ENCODE measurements at places on chromosomes 16 and 17. TPM values are rescaled to one million over a fixed set of nuclear protein-coding genes. Genes with fewer than 3 reads are reported as not detected.

The GPR139 gene
- total RNA-seq = not detected

The FOXC2 gene
- total RNA-seq = 0.27 TPM

The SPATA32 gene
- 0.48 TPM for total RNA-seq

The PERCC1 gene
- total RNA-seq = not detected

- DNase-seq = no peak
These were observed 23.7 kb upstream of the DRG2 start for GRCh38 chr17:18064053-18064452.

DNA sequence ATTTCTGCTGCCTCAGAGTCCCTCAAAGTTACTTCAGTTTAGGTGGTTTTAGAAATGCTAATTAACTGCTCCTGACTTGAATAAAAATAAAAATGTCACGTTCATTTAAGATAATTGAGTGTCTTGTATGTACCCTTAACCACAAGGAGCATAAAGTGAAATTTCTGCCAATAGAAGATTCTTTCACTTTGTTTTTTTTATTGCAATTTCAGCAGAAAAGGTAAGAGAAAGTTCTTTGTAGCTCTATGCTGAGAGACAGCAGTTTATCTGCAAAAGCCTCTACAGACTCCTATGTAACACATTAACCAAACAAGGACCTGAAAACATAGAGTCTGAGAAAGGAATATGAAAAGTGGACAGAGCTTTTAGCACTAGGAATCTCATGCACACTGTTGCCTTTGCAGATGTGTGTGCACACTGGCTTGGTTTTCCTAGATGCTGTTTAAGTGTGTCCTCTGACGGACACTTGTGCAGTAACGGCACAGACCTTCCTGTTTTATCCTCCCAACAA, 11.6 kb downstream of the ARHGAP44 start:
- no peak for DNase-seq

GRCh38 chr17:1398931-1399678, 917 bp downstream of the YWHAE start:
- peak; percentile 16 for DNase-seq

DNA sequence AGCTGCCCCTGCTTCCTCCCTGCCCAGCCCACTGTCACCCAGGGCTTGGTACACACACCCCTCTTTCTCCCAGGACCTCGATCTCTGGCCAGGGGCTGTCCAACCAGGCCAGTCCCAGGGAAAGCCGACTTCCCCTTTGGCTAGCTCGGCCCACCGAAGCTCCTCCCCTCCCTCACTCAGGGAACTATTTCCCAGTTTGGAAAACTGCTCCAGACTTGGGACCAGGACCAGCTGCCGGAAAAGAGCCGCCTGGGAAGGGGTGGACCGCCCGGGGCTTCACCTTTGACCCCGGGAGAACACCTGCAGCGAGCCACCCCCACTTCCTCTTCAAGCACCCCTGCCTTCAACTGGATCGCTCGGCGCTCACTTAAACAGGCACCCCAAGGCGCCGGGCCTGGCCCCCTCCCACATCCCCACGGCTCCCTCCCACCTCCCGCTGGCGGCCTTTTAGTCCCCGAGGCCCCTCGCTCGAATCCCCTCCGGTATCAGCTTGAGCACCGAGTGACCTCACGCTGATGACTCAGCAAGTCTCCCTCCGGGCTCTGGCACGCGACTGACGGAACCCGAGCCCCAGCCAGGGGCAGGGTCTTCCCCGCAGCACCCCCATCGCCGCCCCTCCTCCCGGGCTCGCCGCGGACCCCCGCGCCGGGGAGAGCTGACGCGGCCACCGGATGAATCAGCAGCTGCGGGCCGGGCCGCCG, 934 bp downstream of the MAFG start:
- DNase-seq = peak; percentile 90

- DNase-seq = no peak
These were observed 184.9 kb downstream of the PARN start for GRCh38 chr16:14444979-14445810.
